ENCODE measurements at places on chromosomes 13 and 19. TPM values are rescaled to one million over a fixed set of nuclear protein-coding genes. Genes with fewer than 3 reads are reported as not detected.

The DENND1C gene
- total RNA-seq: 2.4 TPM

The FUT1 gene
- total RNA-seq: 15.9 TPM

The CD209 gene
- not detected for total RNA-seq

The ZNF446 gene
- 8.4 TPM for total RNA-seq

The SWSAP1 gene
- 3.8 TPM for total RNA-seq

The GSX1 gene
- not detected for total RNA-seq

The ZGLP1 gene
- 7.0 TPM for total RNA-seq

- H3K27me3 ChIP-seq: no peaks in the 10 kb centered on the region
- H3K27ac ChIP-seq: no peak overlapping the region
- no peak overlapping the region for H3K4me3 ChIP-seq
- H3K36me3 ChIP-seq: no peaks in the 10 kb centered on the region
- no peaks in the 10 kb centered on the region for H3K4me1 ChIP-seq
These were observed 70.7 kb upstream of the MYCBP2 start for GRCh38 chr13:77397636-77398035.

GRCh38 chr13:41356786-41357185 is 45.7 kb downstream of the NAA16 start:
- no peaks in the 10 kb centered on the region for H3K27me3 ChIP-seq
- H3K4me3 ChIP-seq: no peak overlapping the region
- H3K4me1 ChIP-seq: no peaks in the 10 kb centered on the region
- peaks cover 50% of the 10 kb centered on the region for H3K36me3 ChIP-seq
- no peak overlapping the region for H3K27ac ChIP-seq
- no peak for DNase-seq

- no peak overlapping the region for H3K27ac ChIP-seq
- no peaks in the 10 kb centered on the region for H3K36me3 ChIP-seq
- no peak overlapping the region for H3K4me3 ChIP-seq
- DNase-seq: no peak
- H3K4me1 ChIP-seq: no peaks in the 10 kb centered on the region
- H3K27me3 ChIP-seq: no peaks in the 10 kb centered on the region
These were observed 250.2 kb downstream of the ABCC4 start for GRCh38 chr13:95050800-95051615.

- H3K36me3 ChIP-seq: peaks cover 8% of the 10 kb centered on the region
- peak; percentile 46 for DNase-seq
- no peak overlapping the region for H3K27ac ChIP-seq
- H3K27me3 ChIP-seq: no peaks in the 10 kb centered on the region
- H3K4me3 ChIP-seq: peak overlapping the region; percentile 94
- peaks cover 5% of the 10 kb centered on the region for H3K4me1 ChIP-seq
These were observed 744 bp upstream of the ZNF584 start for GRCh38 chr19:58407658-58408151.

- DNase-seq: peak; percentile 74
- peaks cover 10% of the 10 kb centered on the region for H3K4me1 ChIP-seq
- no peaks in the 10 kb centered on the region for H3K27me3 ChIP-seq
- H3K27ac ChIP-seq: no peak overlapping the region
- H3K36me3 ChIP-seq: peaks cover 43% of the 10 kb centered on the region
- no peak overlapping the region for H3K4me3 ChIP-seq
These were observed 9.8 kb downstream of the SIGLEC10 start for GRCh38 chr19:51407511-51408131.

DNA sequence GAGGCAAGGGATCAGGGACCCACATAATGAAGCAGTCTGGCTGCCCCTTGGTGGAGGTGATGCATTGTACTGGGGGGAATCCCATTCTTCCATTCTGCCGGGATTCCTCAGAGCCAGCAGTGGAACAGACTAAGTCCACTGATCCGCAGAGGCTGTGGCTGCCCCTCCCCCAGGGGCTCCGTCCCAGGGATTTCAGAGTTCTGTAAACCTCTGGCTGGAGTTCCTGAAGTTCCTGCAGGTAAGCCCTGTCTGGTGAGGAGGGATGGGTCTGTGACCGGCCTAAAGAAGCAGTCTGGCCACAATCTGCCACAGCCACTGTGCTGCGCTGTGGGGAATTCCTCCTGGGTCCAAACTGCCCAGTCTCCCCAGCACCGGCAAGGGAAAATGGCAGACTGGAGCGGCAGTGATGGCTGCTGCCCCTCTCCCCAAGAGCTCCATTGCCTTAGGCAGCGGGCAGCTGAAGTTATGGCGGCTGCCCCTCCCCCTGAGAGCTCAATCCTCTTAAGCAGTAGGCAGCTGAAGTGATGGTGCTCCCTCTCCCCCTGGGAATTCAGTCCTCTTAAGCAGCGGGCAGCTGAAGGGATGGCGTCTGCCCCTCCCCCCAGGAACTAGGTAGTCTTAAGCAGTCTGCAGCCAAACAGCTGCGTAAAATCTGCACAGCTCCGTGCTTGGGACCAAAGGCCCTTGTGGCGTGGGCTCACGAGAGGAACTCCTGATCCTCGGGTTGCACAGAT is 155.7 kb downstream of the PCDH17 start:
- no peaks in the 10 kb centered on the region for H3K36me3 ChIP-seq
- no peak overlapping the region for H3K27ac ChIP-seq
- H3K4me1 ChIP-seq: no peaks in the 10 kb centered on the region
- peak; percentile 51 for DNase-seq
- H3K4me3 ChIP-seq: no peak overlapping the region
- H3K27me3 ChIP-seq: no peaks in the 10 kb centered on the region

DNA sequence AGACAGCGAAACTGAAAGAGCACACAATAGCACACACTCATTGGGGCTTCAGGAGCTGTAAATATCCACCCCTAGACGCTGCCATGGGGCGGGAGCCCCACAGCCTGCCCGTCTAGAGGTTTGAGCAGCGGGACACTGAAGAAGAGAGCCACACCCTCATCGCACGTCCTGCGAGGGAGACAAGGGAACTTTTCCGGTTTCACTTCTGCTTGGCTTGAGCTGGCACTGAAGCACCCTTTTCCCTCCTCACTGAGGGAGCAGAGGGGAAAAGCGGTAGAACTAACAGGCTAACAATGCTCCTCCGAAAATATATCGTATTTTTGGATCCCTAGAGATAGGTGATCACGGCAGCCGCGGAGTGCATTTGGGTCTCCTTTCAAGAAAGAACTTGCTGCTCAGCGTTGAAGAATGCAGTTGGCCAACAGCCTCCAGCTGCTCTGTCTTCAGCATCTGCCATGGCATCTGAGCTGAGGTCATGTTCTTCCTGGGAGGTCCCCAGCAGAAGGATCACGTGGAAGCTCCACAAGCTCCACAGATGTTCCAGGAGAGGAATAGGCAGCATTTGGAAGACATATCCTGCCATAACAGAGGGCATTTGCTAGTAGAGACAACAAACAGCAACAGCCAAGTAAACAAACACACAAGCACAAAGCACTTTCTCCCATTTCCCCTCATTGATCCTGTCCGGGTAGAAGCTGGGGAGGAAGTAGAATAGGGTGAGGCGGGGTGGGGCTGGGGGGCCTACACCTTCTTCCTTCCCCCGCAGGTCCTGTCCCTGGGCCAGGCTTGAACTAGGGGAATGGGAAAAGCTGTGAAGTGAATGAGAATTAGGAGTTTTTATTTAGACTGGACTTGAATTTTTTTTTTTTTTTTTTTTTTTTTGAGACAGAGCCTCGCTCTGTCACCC is 44.8 kb upstream of the ALOX5AP start:
- H3K27ac ChIP-seq: no peak overlapping the region
- DNase-seq: no peak
- no peaks in the 10 kb centered on the region for H3K4me1 ChIP-seq

DNA sequence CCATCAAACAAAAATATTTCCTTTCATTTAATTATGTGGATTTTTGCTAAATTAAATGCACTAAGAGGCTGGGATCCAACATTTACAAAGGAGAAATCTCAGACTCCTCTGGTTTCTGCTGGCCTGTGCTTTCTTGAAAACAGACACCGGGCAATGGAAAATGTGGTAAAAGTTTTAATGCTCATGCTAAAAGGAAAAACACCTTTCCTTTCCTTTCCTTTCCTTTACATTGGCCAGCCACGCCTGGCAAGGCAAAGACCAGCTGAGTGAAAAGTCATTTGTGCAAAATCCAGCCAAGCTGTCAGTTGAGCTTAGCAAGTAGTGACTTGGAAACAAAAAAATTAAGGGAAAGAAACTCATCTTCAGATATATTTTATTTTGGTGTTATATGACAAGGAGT is 240.3 kb downstream of the LACC1 start:
- 0 out of 2 replicates have a peak, but pooled peaks cover 2% of the 10 kb centered on the region for H3K4me1 ChIP-seq
- no peak overlapping the region for H3K27ac ChIP-seq
- H3K36me3 ChIP-seq: peaks cover 14% of the 10 kb centered on the region
- H3K4me3 ChIP-seq: no peak overlapping the region
- no peaks in the 10 kb centered on the region for H3K27me3 ChIP-seq
- DNase-seq: no peak

GRCh38 chr13:79522583-79522982 is 41.6 kb downstream of the NDFIP2 start:
- no peak overlapping the region for H3K4me3 ChIP-seq
- H3K36me3 ChIP-seq: peaks cover 10% of the 10 kb centered on the region
- H3K27ac ChIP-seq: no peak overlapping the region
- H3K27me3 ChIP-seq: no peaks in the 10 kb centered on the region
- H3K4me1 ChIP-seq: no peaks in the 10 kb centered on the region
- DNase-seq: no peak

DNA sequence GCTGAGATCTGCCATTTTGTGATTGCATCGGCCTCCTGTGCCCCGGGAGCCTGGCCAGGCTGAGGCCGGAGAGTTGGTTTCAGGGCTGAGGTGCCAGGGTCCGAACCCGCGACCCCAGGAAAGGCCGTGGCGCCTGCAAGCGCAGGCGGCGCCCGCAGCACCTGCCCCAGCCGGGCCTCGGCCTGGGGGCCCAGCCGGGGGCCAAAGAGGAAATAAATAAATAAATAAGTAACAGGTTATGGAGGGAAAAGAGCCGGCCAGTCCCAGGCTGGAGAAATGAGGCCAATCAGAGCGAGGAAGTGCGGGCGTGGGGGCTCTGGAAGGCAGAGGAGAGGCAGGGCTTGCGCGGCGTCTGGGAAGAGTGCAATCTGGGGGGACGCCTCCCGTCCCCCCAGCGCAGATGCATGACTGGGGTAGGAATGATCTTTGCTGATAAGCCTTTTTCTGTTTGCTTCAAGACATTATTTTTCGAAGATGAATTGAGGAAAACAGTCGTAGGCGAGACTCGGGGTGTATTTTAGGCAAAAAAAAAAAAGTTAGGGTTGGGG is 145.6 kb upstream of the ZNF536 start:
- DNase-seq: no peak
- no peaks in the 10 kb centered on the region for H3K36me3 ChIP-seq
- H3K27me3 ChIP-seq: peaks cover 59% of the 10 kb centered on the region
- H3K27ac ChIP-seq: no peak overlapping the region
- peak overlapping the region; percentile 56 for H3K4me3 ChIP-seq
